ENCODE measurements at places on chromosomes 13 and 19.

- no peak for DNase-seq
These were observed 71.2 kb downstream of the FGF9 start for GRCh38 chr13:21742096-21742495.

- no peak for DNase-seq
These were observed 257.2 kb downstream of the DIAPH3 start for GRCh38 chr13:59906413-59907049.

GRCh38 chr13:109713681-109714080 is 72.7 kb downstream of the IRS2 start:
- no peak for DNase-seq

DNA sequence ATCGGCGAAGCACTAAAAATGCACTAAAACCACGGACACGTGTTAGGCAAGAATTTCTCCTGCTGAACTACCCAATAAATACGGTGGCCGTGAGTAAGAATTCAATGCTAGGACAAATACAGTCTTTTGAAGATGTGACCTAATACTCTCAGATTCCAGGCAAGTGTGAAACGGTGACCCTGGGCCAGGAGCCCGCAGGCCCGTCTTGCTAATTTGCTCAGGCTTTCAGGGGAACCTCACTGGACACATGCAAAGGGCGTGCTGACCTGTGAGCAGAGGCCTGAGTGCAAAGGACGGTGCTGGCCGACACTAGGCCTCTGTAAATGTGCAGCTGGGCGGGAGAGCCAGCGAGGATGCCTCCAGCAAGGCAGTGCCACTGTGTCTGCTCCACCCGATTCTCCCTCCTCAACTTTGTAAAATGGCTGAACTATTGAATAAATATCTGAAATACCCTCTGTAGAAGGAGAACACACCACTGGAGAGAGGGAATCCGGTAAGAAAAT is 70.1 kb downstream of the STK24 start:
- DNase-seq: no peak

DNA sequence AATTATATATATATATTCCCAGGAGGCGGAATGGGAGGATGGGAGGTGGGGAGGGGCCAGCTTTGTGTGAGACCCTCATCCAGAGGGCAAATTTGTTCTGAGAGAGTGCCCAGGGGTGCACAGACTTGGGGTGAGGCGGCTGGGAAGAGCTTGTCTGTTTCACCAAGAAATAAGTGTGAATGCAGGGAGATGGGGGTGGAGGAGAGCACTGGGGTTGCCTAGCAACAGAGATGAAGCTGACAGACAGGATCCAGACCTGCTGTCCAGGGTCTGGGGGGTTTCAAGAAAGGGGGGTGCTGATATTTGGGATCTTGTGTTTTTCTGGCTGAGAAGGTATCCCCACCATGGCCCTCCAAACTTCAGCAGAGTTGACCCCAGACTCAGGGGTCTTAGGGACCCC is 18.6 kb upstream of the TNFAIP8L1 start:
- DNase-seq: no peak

DNA sequence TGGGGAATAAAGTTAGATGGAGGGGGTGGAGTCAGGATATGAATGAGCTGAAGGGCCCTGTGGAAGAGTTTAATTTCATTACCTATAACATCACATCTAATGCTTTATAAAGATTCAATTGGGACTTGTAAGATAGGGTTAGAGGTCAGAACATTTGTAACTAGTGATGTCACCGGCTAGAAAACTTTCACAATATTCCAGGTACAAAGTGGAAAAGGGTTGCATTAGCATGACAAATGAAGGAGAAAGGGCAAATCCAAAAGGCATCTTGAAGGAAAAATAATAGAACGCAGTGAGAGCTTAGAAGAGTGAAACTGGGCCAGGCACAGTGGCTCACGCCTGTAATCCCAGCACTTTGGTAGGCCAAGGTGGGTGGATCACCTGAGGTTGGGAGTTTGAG is 7.6 kb downstream of the MBNL2 start:
- no peak for DNase-seq

- no peak for DNase-seq
These were observed 38.4 kb downstream of the ACTN4 start for GRCh38 chr19:38685666-38686529.

DNA sequence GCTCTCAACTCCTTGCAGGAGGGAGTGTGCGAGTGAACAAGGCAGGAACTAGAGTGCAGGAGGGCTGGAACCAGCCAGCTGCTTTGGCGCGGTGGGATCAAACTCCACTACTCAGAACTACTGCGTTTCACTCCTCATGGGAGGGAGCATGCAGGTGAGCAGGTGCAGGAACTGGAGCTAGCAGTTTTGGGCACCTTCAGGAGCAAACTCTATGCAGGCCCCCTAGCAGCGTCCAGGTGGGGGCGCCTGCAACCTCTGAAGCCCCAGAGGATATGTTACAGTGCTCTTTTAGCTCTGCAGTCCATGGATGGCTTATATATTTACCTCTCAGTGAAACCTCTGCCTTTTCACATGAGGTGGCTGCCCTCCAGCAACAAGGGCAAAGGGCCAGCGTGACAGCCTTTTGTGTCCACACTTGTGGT is 1303.4 kb downstream of the PCDH9 start:
- DNase-seq: no peak

DNA sequence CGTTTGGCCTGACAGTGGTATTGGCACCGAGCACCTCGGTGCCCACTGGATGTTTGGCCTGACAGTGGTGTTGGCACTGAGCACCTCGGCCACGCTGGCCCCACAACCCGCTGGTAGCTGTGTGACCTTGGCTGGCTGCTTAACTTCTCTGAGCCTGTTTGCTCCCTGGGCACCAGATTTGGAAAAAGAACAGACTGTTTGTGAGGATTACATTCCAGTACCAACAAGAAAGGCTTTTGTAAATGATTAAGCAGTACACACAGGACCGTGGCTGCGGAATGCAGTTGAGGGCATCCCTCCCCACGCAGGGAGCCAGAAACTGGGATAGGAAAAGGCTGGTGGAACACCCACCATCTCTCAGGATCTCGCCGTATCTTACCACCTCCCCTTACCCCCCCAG is 31.9 kb downstream of the SLC25A42 start:
- DNase-seq: no peak

GRCh38 chr13:112722433-112723263 is 32.8 kb downstream of the ATP11A start:
- DNase-seq: no peak

DNA sequence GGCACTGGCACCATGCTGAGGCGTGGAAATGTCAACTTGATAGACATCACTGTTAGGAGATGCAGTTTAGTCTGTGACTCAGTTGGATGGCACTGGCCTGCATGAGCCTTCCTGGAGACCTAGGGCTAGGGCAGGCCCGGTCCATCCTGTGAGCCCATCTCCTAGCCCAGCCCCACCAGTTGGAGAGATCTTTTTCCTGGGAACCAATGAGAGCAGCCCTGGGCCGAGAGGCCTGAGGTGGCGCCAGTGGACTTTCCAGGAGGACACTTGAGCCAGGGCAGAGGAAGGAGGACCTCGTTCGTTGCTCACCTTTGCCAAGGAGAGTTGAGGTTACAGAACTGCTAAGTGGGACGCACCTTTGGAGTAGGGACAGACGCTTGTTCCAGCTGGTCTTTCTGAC is 100.5 kb upstream of the TEX29 start:
- DNase-seq: no peak

DNA sequence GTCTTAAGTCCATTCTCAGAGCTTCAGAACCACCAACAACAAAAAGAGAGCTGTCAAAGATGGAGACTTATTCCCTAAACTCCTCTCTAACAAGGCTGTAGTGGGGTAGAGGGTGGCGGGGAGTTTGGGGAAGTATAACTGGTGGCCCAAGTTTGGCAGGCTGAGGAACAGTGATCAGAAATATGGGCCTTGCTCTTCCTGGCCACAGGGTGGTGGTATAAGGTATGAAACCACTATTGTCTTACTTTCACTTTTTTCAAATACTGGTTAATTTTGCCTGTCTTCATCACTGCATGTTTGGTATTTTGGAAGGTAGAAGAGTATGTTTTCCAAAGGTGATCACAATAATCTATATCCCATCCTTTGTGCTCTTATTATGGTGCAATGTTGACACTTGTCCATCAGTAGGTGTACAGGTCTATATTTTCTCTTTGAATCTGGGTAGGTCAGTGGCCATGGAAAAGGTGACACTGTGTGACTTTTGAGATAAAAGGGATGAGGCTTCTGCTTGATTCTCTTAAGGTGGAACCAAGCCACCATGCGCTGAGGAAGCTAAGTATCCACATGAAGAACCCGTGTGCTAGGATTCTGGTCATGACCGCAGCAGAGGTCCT is 23.2 kb upstream of the GPC5 start:
- DNase-seq: no peak

DNA sequence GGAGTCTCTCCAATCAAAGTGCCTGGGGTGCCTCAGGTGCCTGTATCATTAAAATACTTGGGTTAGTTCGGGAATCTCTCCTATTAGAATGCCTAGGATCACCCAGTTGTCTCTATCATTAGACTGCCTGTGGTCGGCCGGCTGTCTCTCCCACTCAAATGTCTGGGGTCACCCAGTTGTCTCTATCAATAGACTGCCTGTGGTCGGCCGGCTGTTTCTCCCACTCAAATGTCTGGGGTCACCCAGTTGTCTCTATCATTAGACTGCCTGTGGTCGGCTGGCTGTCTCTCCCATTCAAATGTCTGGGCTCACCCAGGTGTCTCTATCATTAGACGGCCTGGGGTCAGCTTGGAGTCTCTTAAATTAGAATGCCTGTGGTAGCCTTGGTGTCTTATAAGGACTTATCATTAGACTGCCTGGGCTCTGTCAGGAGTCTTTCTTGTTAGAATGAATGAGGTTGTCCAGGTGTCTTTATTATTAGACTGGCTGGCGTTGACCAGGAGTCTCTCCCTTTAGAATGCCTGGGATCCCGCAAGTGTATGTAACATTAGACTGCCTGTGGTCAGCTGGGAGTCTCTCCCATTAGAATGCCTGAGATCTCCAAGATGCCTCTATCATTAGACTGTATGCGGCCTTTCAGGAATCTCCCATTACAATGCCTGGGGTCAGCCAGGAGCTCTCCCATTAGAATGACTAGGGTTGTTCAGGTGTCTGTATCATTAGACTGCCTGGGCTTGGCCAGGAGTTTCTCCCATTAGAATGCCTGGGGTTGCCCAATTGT is 1555.5 kb downstream of the UQCRFS1 start:
- DNase-seq: no peak

DNA sequence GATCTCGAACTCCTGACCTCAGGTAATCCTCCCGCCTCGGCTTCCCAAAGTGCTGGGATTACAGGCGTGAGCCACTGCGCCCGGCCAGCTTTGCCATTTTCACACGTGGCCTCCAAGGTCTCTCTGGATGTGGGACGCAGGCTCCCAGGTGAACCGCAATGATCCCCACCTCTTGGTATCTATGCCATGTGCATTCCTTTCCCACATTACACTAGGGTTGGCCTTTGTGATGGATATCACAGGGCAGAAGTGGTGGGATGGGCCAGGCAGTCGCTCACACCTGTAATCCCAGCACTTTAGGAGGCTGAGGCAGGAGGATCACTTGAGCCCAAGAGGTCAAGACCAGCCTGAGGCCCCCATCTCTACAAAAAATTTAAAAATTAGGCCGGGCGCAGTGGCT is 22.4 kb downstream of the FGF21 start:
- no peak for DNase-seq

GRCh38 chr19:47022541-47023447 is 3.2 kb downstream of the NPAS1 start:
- no peak for DNase-seq

GRCh38 chr19:18494267-18494607 is 27.6 kb downstream of the ELL start:
- DNase-seq: no peak

- DNase-seq: peak; percentile 16
These were observed 551 bp downstream of the FZR1 start for GRCh38 chr19:3506384-3507340.

DNA sequence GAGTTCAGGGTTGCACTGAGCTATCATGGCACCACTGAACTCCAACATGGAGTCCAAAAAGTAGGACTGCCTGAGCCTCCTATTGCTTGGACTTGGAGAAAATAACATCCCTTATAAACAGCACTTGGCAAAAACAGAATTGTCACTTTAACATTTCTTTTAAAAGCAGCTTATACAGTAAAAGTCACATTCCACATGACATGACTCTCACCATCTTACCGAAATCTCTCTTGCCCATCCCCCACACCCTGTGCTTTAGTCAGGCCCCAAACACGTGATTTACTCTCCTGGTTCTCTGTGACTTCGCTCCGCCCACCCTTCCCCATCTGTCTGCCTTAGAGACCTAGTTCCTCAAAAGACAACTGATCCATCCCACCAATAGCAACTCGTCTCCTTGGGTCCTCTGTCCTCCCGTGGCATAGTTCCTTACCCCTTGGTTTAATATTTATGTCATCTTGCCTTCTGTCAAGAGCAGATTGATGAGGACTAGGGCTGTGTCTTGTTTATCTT is 4.6 kb downstream of the SAFB start:
- DNase-seq: peak; percentile 45

GRCh38 chr13:103539265-103539664 is 473.0 kb upstream of the SLC10A2 start:
- no peak for DNase-seq

DNA sequence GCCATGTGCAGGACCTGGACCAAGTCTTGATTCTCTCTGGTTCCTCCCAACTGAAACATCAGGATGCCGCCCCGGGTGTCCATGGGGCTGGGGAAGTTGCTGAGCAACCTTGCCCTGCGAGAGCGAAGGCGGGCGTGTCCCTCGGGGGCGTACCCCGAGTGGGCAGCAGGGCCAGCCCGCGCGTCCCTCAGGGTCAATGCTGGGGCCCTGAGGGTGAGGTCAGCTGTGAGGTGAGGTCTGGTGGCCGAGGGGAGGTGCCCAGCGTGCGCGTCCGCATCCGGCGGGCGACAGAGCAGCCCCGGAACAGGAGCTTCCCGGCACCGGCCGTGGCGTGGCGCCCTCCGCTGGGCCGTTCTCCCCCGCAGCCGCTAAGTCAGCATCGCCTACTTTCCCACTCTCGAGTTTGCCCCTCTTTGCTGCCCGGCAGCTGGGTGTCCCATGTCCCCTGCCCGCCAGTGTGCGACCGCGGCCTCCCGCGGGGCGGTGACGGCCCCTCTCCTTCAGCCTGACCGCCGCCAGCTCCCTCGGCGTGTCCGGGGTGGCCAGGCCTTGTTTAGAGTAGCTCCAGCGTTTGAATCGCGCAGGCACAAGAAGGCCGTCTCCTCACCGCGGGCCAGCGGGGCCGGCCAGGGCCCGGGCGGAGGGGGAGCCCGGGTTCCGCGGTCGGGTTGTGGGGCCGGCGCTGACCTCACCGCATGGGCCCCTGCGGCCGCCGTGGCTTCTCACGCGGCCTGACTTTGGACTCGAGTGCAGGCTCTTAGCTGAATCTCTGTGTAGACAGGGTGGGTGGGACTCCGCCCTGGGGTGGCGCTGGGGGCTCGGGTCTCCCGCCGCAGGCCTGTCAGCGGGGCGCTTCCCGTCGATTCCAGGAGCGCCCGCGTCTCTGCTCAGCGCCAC is 33.0 kb downstream of the GJA3 start:
- DNase-seq: peak; percentile 20

- DNase-seq: no peak
These were observed 219.6 kb downstream of the RAP2A start for GRCh38 chr13:97653443-97654140.

GRCh38 chr13:34933349-34933748 is 8.7 kb upstream of the NBEA start:
- DNase-seq: no peak

Data from stimulated activated CD4-positive, alpha-beta T cell treated with anti-CD3 and anti-CD28 coated beads, Interleukin-4, amount 100 ng/mL, for 24 hours (primary cell).